ENCODE measurements at places on chromosomes 5 and 9.

DNA sequence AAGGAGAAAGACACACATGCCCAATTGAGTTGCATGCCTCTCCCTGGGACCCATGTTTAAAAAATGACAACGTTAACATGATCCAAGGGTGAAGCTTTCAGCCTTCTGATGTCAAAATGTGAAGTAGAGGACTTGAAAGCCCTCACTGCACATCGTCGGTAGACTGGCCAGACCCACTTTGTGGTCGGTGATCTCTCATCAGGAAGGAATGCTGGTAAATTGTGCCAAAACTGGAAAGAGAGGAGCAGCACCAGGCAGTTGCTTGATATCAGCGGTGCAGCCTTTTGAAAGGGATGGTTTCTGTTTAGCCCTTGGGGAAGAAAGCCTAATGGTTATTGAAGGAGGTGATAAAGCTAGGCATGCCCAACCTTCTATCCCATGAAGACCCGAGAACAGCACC lies 125.3 kb upstream of the MARCHF11 start:
- DNase-seq = no peak

- DNase-seq = no peak
Measured at GRCh38 chr5:2602451-2603271, 148.8 kb downstream of the IRX2 start.

DNA sequence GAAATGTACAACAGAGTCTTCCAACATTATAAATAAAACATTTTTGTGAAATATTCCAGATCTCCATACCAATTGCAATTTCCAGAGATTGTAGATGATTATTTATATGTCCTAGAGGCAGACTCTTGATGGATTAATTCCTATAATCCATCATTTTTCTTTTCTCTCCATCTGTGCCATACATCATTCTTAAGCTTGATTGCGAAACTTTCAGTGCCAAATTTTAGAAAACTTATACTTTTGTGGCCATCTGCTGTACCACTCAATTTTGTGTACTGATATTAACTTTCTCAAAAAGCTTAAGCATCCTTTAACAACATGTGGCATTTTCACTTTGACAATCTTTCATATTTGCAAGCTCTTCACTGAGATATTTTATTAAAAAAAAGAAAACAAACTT lies 446.9 kb downstream of the SEMA5A start:
- DNase-seq = no peak

- no peak for DNase-seq
Measured at GRCh38 chr5:126488443-126489065, 65.3 kb downstream of the GRAMD2B start.

DNA sequence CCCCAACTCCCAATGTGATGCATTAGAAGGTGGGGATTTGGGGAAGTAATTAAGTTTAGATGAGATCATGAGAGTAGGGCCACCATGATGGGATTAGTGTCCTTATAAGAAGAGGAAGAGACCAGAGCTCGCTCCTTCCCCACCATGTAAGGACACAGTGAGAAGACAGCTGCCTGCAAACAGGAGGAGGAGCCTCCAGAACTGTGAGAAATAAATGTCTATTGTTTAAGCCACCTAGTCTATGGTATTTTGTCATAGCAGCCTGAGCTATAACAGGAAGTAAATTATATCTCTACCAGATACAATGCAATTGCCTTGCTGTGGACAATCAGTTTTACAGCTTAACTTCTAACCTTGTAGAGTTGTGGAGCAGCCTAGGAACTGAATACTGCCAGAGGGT lies 58.0 kb downstream of the ANKRD33B start:
- no peak for DNase-seq

DNA sequence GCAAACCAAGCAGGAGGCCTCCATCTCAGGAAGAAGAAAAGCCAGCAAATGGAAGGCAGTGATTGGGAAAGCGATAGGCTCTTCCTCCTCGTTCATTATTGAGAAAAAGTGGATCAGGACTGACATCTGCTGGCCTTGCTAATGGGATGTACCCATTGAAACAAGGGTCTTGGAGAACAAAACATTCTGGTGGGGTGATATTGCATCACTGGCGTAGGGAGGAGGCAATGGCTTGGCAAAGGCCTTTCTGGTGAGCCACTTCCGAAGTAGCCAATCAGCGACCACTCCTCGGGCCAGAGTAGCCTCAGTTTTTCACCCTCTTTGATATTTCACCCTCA lies 86.7 kb upstream of the NFIB start:
- DNase-seq = no peak

All from hematopoietic multipotent progenitor cell (in vitro differentiated cells).